Posterior vena cava (tissue), 2 donors: ENCODE measurements at places on chromosomes 1 and 21.

DNA sequence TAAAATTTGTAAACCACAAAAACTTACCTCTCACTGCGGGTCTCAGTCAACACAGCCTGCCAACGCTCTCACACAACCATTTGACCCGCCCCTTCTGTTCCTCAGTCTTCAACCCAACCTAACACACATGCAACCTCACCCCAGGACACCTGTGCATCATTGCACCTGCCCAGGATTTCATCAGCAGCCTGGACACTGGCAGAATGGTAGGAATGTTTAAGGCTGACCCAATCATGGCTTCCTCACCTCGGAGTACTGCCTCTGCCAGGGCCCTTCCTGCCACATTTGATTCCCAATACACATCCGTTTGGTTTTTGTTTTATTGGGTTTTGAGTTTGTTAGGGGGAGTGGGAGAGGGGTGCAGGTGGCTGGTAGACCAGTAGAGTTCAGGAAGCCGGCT is 40.7 kb downstream of the TOMM20 start:
- DNase-seq, result peak; percentile 19

GRCh38 chr1:47997289-47998200 is at the start of gene TRABD2B:
Gene TRABD2B (minus strand): TSS chr1:47997385.
- DNase-seq, result peak; percentile 95

GRCh38 chr1:81458186-81458585 is 342.5 kb upstream of the ADGRL2 start:
- DNase-seq, result no peak

DNA sequence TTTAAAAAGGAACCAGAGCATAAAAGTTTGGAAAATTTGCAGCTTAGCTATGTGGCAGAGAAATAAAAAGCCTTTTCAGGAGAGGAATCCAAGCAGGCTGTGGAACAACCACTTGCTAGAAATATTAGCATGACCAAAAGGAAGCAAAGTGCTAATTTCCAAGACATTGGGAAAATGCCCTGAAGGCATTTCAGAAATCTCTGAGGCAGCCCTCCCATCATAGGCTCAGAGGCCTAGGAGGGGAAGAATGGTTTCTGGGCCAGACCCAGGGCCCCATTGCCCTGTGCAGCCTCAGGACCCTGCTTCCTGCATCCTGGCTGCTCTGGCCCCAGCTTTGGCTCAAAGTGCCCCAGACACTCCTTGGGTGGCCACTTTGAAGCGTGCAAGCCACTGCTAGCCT is 56.8 kb downstream of the TENT5C start:
- DNase-seq, result no peak

- DNase-seq, result peak; percentile 88
These were observed 20.9 kb downstream of the SLC1A7 start for GRCh38 chr1:53121319-53122172.

- DNase-seq, result peak; percentile 96
These were observed at the start of gene TLR5 for GRCh38 chr1:223142795-223143536. Gene TLR5 (minus strand): TSS chr1:223143248. CDS start chr1:223113031, 30,217 bp downstream.

DNA sequence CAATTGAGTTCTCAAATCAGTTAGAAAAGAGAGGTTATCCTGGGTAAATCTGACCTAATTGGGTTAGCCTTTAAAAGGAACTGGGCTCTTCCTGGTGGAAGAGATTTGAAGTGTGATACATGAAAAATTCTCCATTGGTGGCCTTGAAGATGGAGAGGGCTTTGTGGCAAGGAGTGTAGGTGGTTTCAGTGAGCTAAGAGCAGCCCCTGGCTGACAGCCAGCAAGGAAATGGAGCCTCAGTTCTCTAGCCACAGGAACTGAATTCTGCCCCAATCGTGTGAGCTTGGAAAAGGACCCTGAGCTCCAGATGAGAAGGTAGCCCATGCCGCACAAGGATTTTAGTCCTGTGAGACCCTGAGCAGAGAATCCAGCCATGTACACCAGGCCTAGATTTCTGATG is 12.7 kb upstream of the HYI start:
- DNase-seq, result no peak

DNA sequence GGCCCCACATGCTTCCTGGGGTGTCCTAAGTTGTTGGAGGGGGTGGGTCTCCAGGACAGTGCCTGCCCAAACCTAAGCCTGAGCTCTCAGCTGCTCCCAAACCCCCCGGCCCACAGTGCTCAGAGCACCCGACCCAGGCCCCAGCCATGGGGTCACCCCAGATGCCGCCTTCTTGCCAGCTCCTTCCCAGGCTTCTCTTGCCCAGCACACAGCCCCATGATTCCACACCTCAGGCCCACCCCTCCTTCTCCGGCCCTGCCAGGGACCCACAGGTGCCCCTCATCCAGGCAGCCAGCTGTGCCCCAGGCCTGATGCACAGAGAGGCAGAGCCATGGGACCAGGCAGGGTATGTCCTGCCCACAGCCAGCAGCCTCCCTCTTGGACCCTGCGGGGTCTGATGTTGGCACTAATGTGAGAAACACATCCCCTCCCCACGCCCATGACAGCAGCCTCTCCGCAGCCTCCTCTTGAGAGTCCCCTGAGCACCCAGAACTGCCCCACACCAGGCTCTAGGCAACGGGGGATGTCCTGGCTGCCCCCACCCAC is 4.9 kb downstream of the WNT9A start:
- peak; percentile 74 for DNase-seq

- DNase-seq, result peak; percentile 93
These were observed at the start of gene RNU11 for GRCh38 chr1:28648474-28649198. Gene RNU11 (plus strand): TSS chr1:28648600.

DNA sequence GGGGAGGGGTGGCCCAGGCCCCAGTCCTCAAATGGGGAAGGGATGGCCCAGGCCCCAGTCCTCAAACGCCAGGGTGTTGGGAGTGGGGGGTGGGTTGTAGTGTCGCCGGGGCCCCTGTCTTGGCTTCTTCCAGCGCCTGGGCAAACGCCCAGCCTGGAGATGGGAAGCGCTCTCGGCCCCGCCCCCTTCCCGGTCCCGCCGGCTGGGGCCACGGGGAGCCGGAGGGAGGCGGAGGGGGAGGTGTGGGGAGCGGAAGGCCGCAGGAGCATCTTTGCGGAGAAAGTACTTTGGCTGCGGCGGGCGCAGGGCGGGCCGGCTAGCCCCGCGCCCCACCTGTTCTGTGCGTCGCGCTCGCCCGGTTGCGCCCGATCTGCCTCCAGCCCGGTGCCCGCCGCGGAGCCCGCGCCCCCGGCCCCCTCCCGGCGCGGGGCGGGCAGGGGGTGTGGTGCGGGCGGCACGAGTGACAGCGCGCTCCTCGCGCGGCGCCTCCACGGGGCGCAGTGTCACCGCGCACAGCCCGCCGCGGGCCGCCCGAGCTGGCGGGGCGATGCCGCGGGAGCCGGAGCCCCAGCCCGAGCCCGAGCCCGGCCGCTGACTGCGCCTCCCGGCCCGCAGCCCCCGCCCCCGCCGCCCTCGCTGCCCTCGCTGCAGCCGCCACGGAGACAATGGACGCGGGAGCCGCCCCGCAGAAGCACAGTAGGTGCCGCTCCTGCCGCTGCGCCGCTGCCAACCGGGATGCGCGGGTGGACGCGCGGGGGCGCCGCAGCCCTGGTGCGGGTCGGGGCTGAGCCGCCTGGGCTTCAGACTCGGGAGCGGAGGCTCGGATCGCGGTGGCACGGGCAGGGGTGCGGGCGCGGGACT is 31.1 kb upstream of the PEX10 start:
- DNase-seq, result no peak
